ENCODE measurements at places on chromosomes 12 and 14. TPM values are rescaled to one million over a fixed set of nuclear protein-coding genes. Genes with fewer than 3 reads are reported as not detected.
A peak's percentile ranks its signal among the peaks of the same experiment; 100 is the strongest.

DNA sequence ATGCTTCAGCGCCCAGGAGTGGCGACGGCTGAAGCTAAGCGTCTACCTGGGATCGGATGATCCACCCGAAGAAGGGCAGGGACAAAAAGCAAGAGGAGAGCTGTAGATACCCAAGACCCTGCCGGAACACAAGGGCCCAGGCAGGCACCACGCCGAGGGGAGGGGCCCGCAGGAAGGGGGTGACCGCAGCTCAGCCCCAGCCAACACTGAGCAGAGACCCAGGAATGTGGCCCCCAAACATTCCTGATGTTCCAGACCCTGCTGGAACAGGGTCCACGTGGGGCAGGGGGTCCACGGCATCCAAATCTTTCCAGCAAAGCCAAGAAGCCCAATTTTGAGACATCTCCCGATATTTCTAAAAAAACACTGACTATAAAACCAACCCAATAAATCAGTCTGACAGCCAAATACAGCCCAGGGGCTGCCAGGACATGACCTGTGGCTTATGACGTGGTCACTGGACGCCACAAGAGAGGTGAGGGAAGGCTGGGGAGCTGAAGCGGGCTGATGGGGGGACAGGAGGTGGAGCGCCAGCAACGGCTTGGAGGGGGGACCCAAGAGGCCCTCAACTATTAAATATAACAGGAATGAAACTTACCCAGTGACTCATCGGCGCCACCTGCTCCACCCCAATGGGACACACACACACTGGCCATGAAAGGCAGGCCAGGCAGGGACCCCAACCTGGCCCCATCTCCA lies 58.9 kb downstream of the NCOR2 start:
- peak; percentile 79 for DNase-seq

- no peak for DNase-seq
Measured at GRCh38 chr12:19744705-19745218, 305.5 kb downstream of the AEBP2 start.

DNA sequence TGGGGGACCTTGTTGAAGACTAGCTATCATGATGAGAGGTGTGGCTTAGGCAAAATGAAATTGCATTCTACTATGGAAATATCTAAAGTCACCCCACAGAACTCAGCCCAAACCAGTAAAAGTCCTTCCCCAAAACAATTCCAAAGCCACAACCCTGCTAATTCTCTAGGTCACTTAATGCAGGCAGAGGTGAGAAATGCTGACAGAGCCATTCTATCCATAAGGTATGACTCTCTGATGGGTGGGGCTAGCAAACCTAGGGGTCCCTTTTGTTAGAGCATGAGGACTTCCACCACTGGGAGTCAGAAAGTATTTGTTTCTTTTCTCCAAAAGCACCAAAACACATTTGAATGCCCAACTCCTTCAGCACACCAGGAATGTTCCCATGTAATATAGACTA lies 12.7 kb upstream of the BMP4 start:
- DNase-seq, result peak; percentile 46

DNA sequence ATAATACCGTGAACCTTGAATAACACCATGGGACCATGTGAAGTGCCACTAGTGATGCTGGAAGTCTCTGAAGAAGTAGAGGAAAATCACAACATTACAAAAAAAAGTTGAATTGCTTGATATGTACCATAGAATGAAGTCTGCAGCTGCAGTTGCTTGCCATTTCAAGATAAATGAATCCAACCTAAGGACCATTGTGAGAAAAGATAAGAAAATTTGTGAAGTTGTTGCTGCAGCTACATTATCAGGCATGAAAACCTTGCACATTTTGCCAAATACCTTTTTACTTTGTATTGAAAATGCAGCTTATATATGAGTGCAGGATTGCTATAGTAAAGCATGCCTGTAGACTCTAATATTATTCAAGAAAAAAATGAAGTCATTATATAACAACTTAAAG lies 126.5 kb downstream of the NUBPL start:
- no peak for DNase-seq

DNA sequence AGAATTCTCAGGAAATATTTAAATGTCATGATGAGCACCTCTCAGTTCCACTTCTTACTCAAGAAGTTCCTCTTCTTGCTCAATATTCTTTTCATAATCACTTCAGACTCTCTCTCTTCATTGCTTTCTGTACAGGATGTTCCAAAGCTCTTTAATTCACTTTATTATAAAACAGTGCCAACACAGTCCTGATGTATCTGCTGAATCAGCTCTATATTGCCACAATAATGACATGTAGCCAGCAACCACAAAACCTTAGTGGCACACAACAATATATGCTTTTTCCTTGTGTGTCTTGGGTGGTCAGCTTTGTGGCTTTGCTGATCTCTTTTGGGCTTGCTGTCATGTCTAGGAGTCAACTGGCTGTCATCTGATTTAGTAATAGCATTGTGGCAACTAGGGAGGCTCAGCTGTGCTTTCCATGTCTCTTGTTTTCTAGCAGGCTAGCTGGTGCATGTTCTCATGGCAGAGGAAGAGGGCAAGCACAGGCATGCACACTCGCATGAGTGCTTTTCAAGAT lies 52.8 kb upstream of the SLC2A13 start:
- DNase-seq, result no peak

KLRC2 gene
- not detected for total RNA-seq

- DNase-seq, result no peak
Measured at GRCh38 chr14:103198131-103199105, 75.2 kb downstream of the TNFAIP2 start.

STXBP6 gene
- 1.2 TPM for total RNA-seq

GRCh38 chr14:24959791-24960331 lies 90.1 kb downstream of the STXBP6 start:
- DNase-seq, result no peak

DNA sequence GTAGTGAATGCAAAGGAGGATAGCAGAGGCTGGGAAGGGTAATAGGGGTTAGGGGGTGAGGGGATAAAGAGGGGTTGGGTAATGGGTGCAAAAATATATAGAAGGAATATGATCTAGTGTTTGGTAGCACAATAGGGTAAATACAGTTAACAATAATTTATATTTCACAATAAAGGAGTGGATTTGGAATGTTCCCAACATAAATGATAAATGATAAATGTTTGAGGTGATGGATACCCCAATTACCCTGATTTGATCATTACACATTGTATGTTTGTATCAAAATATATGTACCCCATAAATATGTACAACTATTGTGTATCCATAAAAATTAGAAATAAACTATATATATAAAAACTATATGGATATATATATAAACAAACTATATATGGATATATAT lies 999 bp upstream of the MYRFL start:
- DNase-seq, result no peak

DNA sequence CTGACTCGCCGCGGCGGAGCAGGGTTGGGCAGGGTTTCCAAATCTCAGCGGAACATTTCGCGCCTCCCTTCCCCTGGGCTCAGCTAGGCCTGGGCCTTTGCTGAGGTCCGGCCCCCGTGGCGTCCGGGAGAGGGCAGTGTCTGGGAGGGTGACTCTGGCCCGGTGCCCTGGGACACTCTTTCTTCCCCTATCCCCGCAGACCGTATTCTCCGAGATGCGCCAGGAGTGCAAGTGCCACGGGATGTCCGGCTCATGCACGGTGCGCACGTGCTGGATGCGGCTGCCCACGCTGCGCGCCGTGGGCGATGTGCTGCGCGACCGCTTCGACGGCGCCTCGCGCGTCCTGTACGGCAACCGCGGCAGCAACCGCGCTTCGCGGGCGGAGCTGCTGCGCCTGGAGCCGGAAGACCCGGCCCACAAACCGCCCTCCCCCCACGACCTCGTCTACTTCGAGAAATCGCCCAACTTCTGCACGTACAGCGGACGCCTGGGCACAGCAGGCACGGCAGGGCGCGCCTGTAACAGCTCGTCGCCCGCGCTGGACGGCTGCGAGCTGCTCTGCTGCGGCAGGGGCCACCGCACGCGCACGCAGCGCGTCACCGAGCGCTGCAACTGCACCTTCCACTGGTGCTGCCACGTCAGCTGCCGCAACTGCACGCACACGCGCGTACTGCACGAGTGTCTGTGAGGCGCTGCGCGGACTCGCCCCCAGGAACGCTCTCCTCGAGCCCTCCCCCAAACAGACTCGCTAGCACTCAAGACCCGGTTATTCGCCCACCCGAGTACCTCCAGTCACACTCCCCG lies 3.0 kb downstream of the WNT1 start:
- peak; percentile 93 for DNase-seq

GRCh38 chr12:118850244-118850825 lies 131.0 kb upstream of the SRRM4 start:
- DNase-seq, result peak; percentile 75

DNA sequence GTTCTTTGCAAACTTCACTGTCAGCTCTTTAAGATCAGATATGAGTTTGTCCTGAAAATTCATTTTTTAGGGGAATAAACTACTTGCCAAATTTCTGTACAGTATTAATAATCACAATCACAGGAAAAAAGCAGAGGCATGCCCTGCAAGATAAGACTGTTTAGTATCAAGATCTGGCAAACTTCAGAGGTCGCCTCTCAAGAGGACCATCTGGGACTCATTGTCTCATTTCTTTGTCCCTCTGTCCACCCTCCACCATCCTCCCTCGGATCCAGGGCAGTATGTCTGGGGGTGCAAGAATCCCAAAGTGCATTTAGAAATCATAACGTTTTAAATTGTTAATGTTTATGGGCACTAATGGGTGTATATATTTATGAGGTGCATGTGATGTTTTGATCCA lies 232.4 kb upstream of the FKBP4 start:
- no peak for DNase-seq

KIAA0586 gene
- total RNA-seq, result 20.4 TPM

LRFN5 gene
- 7.5 TPM for total RNA-seq

ACVRL1 gene
- 0.07 TPM for total RNA-seq

EXOC3L4 gene
- total RNA-seq, result 0.21 TPM

GRCh38 chr12:120754792-120755191 lies 29.2 kb downstream of the ACADS start:
- no peak for DNase-seq

DNA sequence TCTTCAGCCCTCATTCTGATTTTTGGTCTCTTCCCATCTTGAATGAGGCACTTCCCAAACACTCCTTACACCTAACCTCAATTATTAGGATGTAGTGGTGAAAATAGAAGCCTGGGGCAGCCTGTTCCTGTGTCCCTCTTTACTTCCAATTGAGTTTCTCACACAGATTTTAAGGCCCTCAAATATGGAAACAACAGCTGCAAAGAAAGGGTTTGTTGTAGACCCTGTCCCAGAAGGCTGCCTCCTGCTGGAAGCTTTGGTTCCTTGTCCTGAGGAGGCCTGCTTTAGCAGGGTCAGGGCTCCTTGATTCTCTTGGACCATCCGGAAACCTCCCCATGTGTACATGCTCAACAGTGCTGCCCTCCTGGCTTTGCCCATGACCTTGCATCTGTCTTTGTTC lies 101.3 kb downstream of the TGFB3 start:
- peak; percentile 44 for DNase-seq

TAS2R13 gene
- not detected for total RNA-seq

GRCh38 chr14:106013879-106014376 lies 487.5 kb downstream of the TMEM121 start:
- DNase-seq, result no peak

DNA sequence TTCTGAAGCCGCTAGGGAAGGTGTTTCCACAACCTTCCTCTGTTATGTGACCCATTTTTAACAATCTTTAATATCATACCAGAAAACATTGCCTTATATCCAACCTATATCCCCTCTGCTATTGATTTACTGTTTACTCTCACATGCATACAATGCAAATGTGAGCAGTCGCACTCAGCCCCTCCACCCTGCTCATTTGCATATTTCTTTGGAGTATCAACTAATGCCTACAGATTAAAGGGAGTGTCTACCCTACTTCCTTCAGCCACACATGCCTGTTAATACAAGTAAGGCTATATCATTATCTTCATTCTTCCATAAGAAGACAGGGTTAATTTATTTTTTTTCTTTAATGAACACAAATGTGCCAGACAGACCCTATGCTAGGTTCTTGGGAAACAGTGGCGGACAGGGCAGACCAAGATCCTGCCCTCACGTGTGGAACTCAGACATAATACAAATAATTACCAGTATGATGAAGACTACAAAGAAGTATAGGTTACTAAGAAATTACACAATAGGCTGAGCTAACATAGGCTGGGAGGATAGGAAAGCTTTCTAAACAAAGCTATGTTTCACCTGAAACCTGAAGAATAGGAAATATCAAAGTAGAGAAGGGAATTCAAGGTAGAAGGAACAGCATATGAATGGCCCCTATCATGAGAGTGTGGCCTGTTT lies 107.3 kb upstream of the MDM1 start:
- no peak for DNase-seq

DNA sequence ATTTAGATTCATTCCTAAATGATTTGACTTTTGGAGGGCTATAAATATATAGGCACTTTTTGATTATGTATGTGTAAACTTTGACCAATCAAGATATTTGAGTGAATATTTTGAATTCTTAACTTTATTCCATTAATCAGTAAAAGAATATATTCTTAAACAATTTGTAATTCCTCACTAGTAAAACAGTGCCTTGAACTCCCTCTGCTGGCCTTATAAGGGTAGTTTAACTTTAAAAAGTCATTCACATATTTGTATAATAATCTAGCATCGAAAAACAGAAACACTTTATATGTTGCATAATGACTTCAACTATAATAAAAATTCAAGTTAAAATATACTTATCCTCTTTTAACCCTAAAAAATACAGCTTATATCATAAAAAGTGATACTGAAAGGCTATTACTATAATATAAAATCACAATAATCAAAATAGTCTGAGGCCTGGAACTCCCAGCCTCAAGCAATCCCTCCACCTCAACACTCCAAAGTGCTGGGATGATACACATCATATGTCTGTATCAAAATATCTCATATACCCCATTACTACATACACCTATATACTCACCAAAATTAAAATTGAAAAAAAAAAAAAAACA lies 31.2 kb downstream of the CCDC59 start:
- no peak for DNase-seq

DNA sequence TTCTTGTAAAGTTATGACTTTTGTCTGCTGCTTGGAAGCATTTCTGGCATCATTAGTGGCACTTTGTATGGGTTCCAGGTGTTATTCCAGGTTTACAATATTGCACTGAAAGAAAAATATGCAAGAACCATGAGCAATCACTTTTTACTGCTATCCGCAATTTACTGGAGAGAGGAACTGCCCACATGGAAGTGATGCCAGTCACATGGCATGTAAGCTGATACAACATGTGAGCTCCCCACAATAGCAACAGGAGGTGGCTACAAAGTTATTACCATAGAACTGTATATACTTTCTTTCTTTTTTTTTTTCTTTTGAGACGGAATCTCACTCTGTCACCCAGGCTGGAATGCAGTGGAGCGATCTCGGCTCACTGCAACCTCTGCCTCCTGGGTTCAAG lies 1012.1 kb downstream of the BCL11B start:
- DNase-seq, result no peak

GRCh38 chr14:100484531-100485267 lies 102.5 kb downstream of the BEGAIN start:
- DNase-seq, result no peak

KRT2 gene
- not detected for total RNA-seq

SMAGP gene
- total RNA-seq, result 10.1 TPM

LRIG3 gene
- 51.7 TPM for total RNA-seq

DNA sequence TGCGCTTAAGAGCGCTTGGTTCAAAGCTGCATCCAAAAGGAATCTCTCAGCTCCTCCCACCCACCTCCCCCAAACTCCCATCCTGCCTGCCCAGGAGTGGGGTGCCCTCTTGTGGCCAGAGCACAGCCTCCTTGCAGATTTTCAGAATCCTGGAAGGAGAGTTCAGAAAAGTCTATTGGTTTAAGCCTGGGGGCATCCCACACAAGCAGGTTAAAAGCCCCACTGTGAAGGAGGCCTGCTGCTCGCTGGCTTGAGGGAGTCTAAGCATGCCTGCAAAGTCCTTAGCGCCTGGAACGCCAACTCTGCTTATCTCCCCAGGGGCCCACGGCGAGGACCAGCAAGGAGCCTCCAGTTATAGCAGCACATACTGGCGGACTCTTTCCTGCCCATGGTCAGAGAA lies 297.1 kb downstream of the KSR2 start:
- DNase-seq, result peak; percentile 83

Data from H7 (cell line).